ENCODE measurements at places on chromosomes 5 and 9. TPM values are rescaled to one million over a fixed set of nuclear protein-coding genes. Genes with fewer than 3 reads are reported as not detected.

The SLC1A1 gene
- 1.5 TPM for total RNA-seq

- no peak for DNase-seq
Measured at GRCh38 chr5:117892360-117892759, 1096.0 kb downstream of the DTWD2 start.

- no peak for DNase-seq
Measured at GRCh38 chr5:173618927-173619519, 2.6 kb upstream of the BOD1 start.

DNA sequence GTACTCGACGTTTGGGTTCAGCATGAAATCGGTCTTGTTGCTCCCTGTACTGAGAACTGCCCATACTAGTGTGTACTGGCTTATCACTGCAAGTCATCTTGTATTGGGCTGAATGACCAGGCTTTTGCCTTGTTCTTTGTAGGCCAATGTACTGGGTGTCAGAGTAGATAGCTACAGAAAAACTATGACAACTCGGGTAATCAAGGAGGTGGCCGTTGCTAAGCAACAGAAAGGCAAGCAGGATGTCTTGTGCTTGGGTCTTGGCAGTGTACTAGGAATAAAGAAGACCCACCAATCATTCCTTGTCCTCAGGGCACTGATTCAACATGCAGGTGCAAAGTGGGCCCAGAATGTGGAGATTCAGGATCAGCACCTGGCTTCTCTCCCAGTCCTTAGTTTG, 11.9 kb upstream of the SHISAL2B start:
- DNase-seq: no peak

- no peak for DNase-seq
Measured at GRCh38 chr9:21770871-21771560, 31.4 kb upstream of the MTAP start.

DNA sequence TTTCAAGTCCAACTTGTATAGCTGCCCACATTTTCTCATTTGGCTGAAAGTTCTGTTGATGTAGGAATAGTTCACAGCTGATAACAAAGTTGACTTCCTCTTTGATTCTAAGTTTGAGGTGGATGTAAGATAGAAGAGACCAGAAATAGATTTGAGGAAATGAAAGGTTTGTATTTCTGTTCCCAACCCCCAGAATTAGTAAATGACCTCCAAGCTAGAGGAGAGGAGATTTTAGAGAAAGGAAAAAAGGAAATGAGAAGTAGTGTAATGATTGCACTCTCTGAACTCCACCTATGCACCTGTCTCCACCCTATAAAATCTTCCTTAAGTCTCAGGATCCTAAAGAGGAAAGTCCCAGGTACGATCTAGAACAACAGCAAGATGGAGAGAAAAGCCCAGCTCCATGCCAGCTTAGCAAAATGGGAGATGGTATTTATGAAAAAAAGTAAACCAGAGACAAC, 130.4 kb upstream of the POC5 start:
- no peak for DNase-seq
